ENCODE measurements at places on chromosomes 2 and 18.
A peak's percentile ranks its signal among the peaks of the same experiment; 100 is the strongest.

GRCh38 chr2:39183673-39184072 is 60.1 kb downstream of the CDKL4 start:
- DNase-seq = no peak

- DNase-seq = no peak
Measured at GRCh38 chr18:24089515-24090337, 49.1 kb upstream of the CABYR start.

- no peak for DNase-seq
Measured at GRCh38 chr18:77647472-77647871, 397.8 kb downstream of the GALR1 start.

DNA sequence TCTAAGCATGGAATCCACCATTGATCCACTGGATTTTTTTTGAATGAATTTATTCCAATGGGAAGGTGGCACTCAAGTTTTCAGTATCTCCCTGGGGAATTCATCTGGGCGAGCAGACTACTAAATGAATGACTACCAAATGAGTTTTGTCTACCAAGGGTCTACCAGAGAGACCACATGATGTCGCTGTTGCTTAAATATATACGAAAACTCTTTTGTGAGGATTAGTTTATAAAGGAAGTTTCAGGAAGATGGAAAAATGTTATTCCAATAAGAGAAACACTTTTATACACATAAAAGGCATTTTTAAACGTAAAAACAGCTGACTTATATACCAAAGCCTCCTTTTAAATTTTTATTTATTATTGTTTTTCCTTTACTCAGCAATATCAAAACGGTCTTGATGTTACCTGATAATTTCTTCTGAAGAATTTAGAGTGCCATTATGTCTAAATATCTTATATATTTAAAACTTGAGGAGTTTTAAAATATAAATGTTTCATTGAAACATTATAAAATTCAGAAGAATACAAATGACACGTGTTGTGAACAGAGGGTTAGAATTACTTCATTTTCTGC is 139.7 kb downstream of the HRH4 start:
- DNase-seq = no peak

DNA sequence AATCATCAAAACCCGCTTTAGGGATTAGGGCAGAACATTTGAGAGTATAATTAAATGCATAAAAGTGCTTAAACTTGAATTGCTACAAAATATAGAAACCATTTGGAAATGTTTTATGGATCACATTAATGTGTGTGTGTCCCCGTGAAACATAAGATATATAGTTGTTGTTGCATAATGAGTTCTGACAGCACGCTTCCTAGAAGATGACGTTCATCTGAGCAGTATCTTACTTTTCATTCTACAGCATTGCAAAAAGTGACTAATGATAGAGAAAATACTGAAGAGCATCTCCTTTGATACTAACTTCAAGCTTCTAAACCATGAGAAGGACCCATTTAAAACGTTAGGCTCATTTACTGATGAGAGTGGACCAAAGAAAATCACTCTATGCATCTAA is 63.7 kb downstream of the SLC8A1 start:
- no peak for DNase-seq

DNA sequence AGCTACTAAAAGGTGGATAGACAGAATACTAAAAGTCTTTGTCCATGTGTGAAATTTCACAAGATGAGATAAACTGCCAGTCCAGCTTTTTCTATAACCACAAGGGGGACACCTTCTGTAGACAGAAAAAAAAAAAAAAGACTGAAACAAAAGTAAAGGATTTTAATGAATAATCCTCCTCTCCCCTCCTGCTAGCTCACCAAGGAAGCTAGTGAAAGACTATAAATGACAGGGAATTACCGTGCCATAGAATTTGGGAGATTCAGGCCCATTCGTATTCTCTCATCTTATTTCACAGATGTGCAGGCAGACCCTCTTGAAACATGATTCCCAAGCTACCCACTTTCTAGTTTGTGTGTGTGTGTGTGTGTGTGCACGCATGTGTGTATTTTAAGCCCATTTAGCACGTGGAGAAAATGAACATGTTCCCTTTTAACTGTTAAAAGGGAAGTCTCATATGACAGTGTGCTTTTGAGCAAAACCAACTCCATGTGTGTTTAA is 36.3 kb upstream of the SLC8A1 start:
- DNase-seq = no peak

DNA sequence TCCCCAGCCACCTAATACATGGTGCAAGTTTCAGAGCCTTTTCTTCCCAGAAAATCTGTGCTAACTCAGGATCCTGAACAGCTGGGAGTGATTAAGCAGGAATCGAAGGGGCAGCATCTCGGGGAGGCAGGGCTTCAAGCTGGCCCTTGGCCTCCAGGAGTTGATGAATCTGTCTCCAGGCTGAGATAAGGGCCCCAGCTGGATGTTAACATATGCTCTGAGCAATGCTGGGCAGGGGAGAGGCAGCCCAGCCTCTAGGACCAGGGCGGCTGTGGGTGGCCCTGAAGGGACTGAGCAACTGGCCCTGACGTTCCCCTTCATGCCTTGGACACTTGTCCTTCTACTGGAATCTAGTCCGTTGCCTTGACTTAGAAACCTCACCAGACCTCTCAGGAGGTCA is 84.1 kb upstream of the EPC2 start:
- DNase-seq = no peak

DNA sequence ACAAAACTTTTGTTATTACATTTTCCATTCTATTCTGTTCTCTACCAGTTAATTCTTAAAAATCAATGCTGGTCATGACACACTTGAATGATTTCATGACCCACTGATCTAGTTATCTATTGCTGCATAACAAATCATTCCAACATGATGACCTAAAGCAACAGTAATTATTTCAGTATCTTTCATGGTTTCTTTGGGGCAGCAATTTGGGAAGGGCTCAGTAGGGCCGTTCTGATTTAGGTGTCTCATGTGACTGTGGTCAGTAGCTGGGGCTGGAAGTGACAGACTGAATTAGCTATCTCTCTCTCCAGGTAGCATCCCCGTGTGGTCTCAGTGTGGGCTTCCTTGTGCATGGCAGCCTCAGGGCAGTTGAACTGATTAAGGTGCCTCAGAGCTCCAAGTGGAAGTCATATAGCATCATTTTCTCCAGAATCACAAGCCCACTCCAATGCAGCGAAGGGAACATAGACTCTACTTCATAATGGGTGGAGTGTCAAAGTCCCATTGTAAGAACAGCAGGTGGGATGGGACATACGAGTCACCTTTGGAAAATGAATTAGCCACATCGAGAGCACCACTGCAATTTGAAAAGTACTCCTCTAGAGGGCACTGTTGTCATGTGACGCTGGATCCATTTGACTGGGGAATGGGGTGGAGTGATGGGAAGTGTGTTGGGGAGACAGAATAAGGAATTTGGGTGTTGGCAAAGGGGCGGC is 39.1 kb upstream of the FAM136A start:
- peak; percentile 37 for DNase-seq

DNA sequence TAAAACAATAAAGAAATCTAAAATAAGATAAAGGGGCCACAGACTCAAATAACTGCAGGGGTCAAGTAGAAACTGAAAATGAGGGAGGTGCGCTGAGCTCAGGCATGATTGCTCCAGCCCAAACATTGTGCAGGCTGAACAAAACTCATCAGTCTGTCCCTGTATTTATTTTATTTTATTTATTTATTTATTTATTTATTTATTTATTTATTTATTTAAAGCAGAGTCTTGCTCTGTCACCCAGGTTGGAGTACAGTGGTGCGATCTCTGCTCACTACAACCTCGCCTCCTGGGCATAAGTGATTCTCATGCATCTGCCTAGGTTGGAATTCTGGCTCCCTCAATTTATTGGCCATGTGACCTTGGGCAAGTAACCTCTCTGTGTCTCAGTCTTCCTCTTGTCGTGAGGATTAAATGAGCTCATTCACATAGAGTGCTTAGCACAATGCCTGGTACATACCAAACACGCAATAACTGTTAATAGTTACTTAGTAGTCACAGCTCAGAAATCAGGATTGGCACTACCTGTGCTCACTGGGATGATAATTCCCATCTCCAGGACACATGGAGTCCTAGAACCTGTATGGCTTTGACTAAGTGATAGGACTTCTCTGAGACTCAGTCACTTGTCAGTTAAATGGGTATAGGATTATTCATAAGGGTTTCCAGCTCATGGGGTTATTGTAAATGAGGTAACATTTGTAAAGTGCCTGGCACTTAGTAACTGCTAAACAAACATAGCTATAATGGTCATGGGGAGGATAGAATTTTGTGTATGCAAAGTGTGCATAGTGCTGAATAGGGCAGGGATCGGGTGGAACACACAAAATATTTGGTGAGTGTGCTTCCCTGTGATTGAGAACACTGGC is 6.0 kb downstream of the SPEG start:
- no peak for DNase-seq

GRCh38 chr18:22189449-22190166 is 20.2 kb downstream of the GATA6 start:
- DNase-seq = no peak

DNA sequence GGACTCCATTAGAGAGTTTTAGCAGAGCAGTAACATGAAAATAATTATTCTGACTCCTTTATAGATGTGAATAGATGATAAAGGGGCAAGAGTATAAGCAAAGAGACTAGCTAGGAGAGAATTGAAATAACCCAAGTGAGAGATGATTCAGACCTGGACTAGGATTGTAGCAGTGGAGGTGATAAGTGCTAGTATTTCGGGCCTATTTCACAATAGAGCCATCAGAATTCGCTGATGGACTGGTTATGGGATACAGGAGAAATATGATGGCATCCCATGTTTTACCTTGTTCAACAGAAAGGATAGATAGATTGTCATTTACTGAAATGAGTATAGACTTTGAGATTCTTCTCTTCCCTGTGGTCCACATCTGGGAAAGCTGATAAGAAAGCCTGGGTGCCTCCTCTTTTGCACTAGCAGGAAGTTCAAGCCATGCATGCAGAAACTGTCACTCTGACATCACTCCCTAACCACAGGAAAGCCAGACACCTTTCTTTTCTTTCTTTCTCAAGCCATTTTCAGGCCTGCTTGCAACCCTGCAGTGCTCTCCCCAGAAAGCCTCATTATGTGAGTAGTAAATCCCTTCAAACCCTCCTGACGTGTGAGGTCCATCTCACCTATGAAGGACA is 25.3 kb downstream of the DYNAP start:
- no peak for DNase-seq

GRCh38 chr18:46051731-46052461 is 20.2 kb downstream of the PSTPIP2 start:
- DNase-seq = no peak

- DNase-seq = peak; percentile 57
Measured at GRCh38 chr18:46497129-46497528, 159.9 kb downstream of the LOXHD1 start.

GRCh38 chr2:72938455-72938854 is 21.1 kb downstream of the EMX1 start:
- no peak for DNase-seq

GRCh38 chr2:43225788-43226557 is 433 bp downstream of the ZFP36L2 start:
- no peak for DNase-seq

GRCh38 chr2:196729418-196729817 is 70.1 kb downstream of the GTF3C3 start:
- no peak for DNase-seq

DNA sequence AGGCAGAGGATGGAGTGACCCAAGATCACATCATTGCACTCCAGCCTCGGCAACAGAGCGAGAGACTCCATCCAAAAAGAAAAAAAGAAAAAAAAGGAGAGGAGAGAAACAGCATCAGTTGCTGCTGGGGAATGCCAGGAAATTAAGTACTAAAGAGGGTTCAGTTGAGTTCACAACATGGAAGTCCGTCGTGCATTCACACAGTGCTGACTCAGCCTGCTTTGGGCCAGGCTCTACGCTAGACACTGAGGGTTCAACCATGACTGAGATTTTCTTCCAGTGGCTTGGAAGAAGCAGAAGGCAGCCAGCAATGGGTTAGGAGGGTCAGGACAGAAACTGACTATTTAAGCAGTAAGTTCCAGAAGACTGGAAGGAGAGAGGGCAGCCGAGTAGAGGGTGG is 108.8 kb downstream of the FMNL2 start:
- no peak for DNase-seq

DNA sequence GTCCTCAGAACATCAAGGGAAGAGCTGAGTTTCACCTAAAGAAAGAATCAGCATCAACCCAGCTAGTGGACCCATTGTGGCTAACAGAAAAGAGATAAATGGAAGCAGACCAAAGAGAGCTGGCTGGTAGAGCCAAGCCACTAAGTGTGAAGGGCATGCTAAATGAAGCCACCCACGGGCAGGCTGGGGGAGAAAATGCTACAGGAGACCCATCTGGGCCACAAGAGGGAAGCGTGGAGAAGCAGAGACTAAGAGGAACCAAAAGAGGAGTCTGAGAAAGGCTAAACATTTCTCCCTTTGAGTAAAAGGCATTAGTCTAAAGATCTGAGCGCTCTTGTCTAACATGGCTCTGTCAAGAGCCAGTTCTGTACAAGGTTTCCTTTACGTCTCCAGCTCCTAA is 15.8 kb downstream of the CWC22 start:
- DNase-seq = no peak

- no peak for DNase-seq
Measured at GRCh38 chr2:237566401-237567235, at the start of gene PRLH. Gene PRLH (plus strand): TSS chr2:237566574. CDS start chr2:237566574, 0 bp downstream.

GRCh38 chr18:76445741-76446232 is 49.3 kb downstream of the ZNF516 start:
- DNase-seq = peak; percentile 54

DNA sequence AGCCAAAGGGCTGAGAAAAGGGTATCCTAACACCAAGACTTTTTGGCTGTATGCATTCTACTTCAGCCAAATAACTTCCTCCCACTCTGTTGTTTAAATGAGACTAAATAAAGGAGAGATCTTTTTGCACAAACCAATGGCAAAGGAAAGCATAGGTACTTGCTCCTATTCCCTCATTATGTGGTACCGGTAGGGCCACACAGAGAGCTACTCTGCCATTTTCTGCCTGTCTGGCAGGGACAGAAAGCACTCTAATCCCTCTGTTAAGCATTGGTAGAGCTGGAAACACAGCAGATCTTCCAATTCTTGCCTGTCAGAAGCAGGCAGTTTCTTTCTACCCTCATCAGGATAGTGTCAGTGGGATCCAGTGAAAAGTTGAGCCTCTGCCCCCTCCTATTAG is 918.3 kb upstream of the TMEFF2 start:
- DNase-seq = no peak

GRCh38 chr2:6309415-6310255 is 556.1 kb downstream of the CMPK2 start:
- no peak for DNase-seq

DNA sequence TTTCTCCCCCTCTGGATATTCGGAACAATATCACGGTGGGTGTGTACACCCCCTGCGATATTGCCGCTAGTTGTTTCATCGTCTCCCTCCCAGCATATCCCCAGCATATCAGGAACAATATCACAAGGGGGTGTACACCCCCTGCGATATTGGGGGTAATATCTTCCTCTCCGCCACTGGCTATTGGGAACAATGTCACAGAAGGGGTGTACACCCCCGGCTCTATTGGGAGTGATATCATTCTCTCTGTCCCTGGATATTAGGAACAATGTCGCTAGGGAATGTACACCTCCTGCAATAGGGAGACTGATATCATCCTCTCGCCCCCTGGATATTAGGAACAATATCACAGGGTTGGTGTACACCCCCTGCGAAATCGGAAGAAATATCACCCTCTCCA is 1932.0 kb downstream of the SUCLG1 start:
- no peak for DNase-seq
